Activated CD8-positive, alpha-beta memory T cell treated with anti-CD3 and anti-CD28 coated beads for 4 hours (primary cell): ENCODE measurements at places on chromosomes 3 and 15.
A peak's percentile ranks its signal among the peaks of the same experiment; 100 is the strongest.

DNA sequence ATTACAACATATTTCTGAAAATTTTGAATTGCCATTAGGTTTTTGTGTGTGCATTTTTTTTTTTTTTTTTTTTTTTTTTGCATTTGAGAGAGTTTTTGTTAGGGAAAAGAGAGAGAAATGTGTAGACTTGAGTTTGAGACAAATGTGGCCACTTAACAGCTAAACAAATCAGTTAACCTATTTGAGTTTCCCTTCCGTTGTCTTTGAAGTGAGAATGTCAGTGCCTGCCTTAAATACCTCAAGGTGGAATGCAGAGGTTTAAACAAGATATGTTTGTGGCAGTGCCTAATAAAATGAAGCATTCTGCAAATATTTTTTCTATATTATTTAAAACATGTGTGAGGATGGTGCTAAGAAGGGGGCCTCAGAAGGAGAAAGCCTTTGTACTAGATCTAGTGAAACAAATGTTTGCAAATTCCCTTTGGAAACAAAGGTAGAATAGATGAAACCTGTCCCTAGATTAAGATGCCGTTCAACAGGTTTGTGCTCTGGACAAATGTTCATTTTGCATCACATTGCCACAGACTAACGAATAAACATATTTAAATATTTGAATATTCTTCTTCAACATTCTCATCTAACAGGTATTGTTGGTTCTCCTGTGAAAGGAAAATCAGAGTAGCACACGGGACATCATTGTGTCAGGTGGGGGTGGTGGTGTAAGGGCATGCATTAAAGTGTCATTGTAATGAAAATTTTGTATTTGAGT, 80.7 kb downstream of the SATB1 start:
- no peak for DNase-seq

GRCh38 chr3:132256989-132257388, 60.2 kb upstream of the ACP3 start:
- no peak for DNase-seq

GRCh38 chr3:7752005-7752404, 749.6 kb upstream of the LMCD1 start:
- no peak for DNase-seq

DNA sequence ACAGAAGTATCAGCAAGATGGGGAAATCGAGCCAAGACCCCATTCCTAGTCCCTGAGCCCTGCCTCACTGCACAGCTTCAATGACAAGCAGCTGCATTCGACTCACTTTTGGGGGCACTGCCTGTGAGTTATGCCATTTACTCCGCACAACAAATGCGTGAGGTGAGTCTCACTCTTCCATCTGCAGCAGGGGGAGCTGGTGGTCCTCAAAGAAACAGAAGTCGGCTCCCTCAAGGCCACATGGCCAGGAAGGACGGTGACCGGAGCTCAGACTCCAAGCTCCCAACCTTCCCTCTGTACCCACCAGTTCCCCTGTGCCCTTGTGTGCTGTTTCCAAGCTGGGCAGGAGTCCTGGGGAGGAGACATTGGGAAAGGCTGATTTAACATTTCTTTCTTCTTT, 127.7 kb upstream of the IQSEC1 start:
- DNase-seq, result no peak

DNA sequence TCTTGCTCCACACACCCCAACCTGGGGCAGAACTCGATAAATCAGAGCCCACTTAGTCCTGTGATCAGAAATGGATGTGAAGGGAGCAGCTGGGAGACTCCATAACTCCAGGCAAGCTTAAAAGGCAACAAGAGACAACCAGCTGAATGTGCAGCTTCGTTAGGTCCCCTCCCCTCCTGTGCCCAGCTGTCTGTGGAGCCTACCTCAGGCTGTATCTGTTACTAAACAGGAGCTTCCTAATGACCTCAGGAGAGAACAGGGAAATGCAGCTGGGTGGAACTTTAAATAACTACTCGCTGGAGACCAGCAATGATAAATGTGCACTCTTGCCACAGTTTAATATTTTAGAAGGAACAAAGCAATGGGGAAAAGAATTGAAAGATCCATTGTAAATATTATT, 25.9 kb downstream of the SLC9A9 start:
- DNase-seq, result no peak

DNA sequence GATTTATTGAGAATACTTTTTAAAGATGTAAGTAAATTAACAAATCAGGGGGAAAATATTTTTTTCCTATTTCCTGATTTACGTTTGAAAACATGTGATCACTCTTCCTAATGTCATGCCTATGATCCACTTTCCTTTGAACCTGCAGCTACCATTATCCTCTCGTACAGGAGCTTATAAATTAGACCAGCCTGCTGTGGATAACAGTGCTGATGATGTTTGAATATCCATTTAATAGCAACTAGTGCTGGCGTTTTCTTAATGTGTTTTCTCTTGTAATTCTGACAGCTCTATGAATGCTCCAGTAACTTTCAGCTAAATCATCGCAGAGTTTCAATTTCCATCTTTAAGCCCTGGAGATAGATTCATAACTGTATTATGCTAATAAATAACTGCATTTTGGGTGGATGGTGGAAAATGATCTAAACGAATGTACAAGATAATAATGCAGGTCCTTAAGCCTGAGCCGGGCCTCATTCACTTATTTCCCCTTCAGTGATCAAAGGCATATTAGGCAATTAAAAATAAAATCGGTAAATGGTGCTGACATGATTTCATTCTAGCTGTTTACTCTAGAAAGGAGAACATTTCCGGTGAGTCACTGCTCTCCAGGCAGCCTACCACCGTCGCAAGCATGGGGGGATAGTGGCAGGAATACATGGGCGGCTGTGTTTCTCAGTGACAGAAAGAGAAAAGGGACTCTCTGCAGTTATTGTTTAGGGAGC, 58.5 kb upstream of the SLC24A5 start:
- DNase-seq, result no peak

DNA sequence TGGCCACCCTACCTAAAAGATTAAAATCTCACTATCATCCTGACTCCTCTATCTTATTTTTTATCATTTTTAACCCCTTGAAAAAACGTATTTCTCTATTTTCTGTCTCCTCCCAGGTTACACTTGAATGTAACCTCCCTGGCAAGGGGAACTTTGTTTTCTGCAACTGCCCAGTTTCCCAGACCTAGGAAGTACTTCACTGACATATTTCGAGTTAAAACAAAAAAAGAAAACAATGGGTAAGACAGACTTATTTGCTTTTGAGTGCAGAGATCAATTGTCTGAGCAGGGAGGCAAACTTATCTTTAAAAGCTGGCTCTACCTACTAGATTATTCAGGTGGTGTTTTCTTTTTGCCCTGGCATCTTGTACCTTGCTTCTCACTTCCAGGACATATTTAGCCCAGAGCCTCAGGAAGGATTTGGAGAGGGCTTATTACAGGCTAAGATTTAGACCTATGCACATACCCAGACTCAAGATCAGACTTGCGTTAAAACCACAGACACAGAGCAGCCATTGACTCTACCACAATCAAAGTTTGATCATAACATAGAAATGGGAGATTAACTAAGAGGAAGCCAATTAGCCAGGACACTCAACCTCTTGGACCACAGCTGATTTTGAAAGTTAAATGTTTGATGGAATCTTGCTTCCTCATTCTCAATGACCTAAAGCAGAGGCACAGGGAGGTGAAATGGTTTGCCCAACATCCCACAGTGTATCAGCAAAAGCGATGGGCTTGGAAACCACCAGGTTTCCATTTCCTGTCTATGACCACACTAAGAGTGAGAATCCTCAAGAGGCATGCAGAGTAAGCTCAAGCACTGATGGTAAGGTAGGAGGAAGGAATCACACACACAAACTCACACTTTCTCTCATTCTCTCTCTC, 169.5 kb upstream of the THBS1 start:
- DNase-seq, result no peak

- peak; percentile 50 for DNase-seq
Observed at GRCh38 chr3:56783644-56784447, 17.9 kb downstream of the ARHGEF3 start.

DNA sequence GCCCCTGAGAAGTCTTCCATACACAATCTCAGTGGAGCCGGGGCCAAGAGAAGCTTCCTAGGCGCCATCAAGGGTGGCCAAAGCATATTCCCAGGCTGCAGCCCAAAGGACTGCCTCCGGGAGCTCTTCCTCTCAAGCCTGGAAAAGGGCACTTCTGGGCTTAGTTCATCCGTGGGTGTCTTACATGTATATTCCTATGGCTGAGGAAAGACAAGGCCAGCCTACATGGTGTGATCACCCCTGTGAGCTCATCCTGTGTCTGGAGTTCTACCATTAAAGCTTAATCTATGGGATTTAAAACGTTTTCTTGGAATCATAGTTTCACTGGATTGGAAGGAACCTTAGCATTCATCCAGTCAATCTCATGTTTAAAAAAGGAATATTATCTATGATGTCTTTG, 21.9 kb upstream of the TIMP4 start:
- DNase-seq, result no peak

DNA sequence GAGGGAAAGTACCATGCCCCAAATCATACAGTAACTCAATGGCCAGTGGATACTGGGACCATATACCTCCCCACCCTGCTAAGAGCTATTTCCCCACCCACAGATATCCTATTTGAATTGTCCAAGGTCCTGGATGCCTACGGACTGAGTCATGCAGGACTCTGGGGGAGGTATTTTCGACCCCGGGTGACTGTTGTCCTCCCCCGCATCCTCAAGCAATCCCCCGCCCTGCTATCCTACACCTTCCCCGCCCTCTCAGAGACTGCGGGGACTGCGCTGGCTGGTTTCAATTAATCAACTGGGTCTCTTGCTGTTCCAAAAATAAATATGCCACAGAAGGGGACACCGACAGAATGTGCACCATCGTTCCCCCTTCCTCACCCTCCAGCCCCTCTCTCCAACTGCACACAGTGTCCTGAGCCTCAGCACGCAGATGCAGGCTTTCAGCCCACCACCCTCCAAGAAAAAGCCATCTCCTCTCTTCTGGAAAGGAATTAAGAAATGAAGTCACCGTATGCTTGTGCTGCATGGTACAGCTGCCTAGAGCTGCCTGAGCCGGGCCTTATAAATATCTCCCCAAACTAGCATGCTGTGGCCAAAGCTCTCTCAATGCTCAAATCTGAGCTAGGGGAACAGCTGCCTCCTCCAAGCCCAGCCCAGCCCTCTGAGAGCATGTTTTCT, 8.1 kb downstream of the CAV3 start:
- no peak for DNase-seq

DNA sequence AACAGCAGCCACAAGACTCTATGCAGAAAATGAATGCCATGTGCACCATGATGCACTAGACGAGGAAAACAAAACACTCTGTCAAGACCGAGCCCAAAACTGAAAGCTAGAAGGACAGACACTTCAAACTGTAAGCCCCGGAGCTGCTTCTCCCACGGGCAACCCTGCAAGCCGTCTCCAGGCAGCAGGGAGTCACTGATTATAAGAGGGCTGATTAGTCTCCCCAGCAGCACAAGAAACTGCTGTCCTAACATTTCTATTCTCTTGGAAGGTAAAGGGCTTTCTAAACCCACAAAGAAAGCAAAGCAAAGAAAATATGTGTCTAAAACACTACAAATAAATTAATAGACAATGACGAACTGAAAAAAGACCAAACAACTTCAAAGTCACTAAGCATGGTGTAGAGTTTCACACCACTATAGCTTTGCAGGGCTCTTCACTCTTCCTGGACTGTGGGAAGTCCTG, 15.5 kb downstream of the TBC1D2B start:
- no peak for DNase-seq

GRCh38 chr15:99126131-99126588, 21.3 kb downstream of the SYNM start:
- DNase-seq, result no peak

- DNase-seq, result no peak
Observed at GRCh38 chr3:108393128-108393900, 97.0 kb downstream of the HHLA2 start.

- DNase-seq, result no peak
Observed at GRCh38 chr3:32596282-32596908, 25.7 kb upstream of the DYNC1LI1 start.

- no peak for DNase-seq
Observed at GRCh38 chr3:187264911-187265310, 26.6 kb downstream of the MASP1 start.

- DNase-seq, result no peak
Observed at GRCh38 chr3:99470841-99471240, 167.6 kb upstream of the COL8A1 start.

- DNase-seq, result no peak
Observed at GRCh38 chr3:74426571-74426970, 187.9 kb downstream of the CNTN3 start.

DNA sequence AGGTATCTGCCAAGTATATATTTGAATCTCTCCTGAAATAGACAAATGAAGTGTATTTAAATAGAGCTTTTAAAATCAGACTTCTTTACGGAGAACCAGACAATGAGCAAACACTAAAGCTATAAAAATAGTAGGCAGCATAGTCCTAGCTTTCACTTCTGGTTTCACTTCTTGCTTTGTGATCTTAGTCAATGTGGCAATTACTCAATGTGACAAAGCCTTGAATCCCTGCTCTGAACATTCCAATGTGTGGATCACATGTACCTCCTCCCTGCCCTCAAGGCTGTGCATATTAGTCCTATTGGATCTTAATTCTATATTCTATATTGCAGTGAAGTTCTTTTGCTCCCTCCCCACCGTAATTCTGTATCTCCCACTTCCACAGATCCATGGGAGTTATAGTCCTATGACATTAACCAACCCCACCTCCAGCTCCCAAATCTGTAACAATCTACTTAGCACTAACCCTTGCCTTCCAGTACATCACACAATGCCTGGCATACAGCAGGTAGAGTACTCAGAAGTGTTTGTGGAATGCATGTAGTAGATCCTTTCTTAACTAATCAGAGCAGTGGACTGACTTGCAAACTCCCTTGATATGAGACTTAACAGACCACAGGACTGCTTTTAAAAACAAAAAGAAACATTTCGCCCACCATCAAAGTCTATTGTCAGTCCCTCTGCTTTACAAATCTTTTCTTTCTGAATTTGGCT, 24.3 kb upstream of the CP start:
- no peak for DNase-seq

DNA sequence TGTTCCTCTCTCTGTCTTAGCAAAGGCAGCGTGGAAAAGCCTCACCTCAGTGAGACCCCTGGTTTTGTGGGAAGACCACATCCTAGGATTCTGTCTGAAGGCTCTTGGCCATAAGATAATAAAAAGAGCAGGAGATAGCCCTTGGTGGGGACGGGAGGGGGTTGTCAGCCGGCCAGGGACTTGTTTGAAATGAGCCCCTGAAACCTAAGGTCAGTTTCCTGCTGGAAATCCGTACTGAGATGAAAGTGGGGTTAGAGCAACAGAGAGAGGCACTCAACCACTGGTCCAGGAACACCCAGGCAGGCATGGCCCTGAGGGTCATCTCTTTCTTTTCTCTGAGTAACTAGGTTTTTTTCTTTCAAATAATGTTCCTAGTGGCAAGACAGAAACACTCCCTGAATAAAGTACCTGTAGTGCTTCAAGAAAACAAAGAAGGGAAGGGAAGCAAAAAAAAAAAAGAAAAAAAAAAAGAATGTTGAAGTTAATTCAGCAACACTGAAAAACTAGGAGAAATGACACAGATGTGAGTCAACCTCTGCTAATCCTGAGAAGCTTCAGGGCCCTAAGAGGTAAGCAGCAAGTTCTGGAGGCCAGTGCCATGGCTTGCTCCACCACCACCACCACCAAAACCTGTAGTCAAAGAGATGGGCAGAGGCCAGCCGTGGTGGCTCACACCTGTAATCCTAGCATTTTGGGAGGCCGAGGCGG, 3.2 kb downstream of the ITGB5 start:
- DNase-seq, result no peak
